Brain pericyte (primary cell): ENCODE measurements at places on chromosomes 3 and 15.

GRCh38 chr3:170790647-170791046 is 79.3 kb downstream of the RPL22L1 start:
- no peak for DNase-seq

GRCh38 chr3:20503394-20504082 is 317.5 kb upstream of the SGO1 start:
- DNase-seq: no peak

GRCh38 chr3:32257641-32258438 is 19.4 kb downstream of the CMTM8 start:
- no peak for DNase-seq

GRCh38 chr15:78837543-78837942 is 26.3 kb upstream of the ADAMTS7 start:
- no peak for DNase-seq

DNA sequence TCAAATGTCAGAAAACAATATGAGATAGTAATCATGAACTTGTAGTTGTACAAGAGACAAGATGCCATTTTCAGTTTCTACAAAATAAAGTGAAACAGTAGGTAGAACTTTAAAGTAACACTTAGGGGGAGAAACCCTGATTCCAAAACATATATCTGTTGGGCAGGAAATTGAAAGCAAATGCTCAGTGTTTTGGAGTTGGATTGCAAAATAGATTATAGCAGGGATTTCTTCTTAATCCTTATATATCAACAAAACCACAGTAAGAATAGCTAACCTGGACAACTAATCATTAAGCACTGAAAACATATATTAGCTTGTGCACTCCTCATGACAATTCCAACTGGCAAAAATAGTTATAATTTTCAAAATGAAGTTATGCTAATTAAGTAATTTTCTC is 46.9 kb downstream of the COMMD2 start:
- no peak for DNase-seq

DNA sequence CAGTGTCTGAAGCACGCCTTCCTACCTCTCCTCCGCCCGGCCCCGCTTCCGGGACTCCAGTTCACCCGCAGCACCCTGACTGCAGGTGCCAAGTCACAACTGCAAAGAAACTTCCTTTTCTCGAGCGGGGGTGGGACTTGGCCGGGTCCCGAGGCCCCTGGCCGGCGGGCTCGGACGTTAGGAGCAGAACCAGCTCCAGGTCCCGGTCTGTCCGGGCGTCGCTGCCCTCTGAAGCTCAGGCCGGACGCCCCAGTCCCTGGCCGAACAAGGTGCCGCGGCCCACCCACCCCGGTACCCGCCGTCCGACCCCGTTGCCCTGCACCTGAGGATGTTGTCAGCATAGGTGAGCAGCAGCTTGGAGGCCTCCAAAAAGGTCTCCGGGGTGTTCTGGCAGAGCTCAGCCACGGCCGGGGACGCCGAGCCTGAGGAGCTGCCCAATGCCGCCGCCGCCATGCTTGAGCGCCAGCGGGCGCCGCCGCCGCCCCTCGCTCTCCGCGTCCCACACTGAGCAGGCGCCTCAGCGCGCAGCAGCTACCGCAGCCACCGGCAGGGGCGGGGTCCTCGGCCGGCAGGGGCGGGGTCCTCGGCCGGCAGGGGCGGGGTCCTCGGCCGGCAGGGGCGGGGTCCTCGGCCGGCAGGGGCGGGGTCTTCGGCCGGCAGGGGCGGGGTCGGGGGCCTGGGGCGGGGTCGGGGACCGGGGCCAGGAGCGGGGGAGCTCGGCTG is at the start of gene NGLY1:
Gene NGLY1 (minus strand): TSS at position 506 of the 723 bp plus-strand sequence. CDS start 53 bp downstream, at position 453.
- DNase-seq: no peak

DNA sequence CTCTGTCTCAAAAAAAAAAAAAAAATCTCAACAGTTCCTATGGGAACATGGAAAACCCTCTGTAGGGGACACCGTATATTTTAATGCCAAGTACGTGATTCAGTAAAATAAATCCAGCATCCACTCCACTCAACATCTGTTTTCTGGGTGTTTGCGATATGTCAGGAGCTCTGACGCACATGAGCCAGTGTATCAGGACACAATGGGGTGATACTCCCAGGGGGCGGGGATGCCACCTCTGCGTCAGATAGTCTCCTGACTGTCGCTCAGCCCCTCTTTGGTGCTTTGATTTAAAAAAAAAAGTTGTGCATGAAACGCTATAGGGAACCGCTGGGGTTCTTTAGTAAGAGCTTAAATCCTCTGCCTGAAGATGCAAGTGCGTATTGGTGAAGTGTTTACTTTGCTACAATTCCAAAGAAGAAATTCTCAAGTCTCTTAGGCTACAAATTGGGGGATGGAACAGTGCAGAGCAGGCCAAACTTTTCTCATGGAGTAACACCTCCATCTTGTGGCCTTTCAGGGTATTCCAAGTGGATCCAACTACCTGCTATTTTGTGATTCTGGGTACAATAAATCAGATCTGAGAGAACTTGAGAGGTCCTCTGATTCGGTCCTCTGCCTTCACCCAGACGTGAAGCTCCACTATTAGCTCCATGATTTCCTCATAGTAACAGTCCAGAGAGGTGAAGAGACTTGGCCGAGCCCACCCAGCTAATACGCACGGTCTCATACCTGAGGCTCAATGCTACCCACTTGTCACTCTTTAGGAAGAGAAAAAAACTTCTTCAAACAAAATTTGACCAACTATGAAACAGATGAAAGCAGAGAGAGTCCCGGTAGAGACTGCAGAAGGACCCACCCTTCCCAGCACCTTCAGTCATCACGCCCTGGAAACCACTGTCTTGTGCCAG is 9.3 kb upstream of the NR2E3 start:
- peak; percentile 79 for DNase-seq

DNA sequence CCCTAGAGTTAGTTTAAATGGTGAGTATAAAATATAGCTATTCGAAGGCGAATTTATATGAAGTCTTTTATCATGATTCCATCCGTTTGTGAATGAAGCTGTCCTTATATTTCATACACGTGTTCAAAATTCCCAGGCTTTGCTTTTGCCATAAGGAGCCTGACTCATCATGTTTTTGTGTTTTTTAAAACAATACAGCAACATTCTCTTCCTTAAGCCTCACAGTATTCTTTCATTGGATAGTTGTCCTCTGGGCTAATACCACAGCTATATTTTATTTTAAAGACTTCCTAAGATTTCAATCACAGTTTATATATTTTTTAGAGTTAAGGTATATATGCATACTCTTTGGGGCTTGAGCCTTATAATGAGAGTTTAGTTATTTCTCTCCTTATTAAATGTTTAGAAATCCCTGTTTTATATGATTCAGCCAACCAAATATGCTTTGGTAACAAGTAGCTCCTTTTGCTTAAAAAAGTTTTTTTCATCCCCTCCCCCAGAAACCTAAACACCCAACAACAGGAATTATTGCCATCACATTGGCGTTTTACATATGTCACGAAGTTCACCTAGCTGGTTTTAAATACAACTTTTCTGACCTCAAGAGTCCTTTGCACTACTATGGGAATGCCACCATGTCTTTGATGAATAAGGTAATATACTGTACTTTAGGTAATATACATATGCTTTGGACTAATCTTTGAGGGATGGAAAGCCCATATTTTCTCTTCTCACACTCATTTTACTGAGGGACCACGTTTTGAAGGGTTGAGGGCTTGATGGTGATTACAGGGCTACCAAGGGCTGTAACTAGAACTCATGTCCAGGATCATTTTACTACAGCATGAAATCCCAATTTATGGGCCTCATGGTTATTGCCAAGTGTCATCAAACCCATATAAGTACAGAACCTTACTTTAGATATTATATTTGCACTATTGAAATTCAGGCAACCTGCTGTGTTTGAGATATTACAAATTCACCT is 28.5 kb downstream of the ST3GAL6 start:
- no peak for DNase-seq

DNA sequence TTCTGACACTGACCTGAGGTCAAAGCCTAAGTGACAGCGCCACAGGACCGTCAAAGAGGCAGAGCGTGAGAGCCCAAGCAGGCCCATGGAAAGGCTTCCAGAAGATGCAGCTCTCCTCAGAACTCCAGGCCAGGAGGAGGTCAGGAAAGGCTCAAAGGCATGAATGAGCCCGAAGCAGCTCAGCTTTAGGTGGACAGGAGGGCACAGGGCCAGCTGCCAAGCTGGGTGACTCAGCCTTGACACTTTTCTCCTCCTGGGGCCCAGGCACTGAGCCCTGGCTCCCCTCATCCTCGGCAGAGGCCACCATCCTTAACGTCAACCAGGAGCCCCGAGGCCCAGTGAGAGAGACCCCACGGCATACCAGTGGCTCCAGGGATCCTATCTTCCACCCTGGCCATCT is 62.9 kb downstream of the ADCY5 start:
- DNase-seq: no peak

GRCh38 chr15:49962044-49962602 is 156.9 kb downstream of the ATP8B4 start:
- no peak for DNase-seq
